ENCODE measurements at places on chromosomes 4 and X.

- no peak for DNase-seq
Observed at GRCh38 chr4:18127030-18127429, 105.5 kb upstream of the LCORL start.

DNA sequence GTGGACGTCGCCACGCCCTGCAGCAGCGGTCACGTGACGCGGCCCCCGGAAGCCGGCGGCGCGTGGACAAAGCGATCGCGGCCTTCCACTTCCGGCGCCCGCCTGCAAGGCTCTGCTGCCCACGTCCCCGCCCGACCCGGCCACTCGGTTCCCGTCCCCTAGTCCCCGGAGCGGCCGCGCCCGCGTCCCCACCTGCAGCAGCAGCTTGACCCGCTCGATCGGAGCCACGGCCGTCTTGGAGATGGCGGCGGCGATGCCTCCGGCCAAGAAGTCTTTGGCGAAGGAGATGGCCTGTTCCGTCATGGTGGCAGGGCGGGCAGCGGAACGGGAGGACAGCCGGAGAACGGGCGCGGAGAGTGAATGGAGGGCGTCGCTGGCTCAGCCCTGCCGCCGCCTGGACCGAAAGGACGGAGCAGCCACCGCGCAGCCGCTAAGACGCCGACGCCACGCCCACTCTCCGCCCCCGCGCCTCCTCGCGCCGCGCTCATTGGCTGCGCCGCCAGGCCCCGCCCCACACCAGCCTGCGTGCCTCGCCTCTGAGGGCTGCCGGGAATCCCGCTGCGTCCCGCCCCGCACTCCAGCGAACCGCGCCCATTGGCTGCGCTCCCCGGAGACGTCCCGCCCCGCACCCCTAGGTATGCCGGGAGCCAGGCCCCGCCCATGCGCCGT is at the start of gene SLC25A6:
TSS of gene SLC25A6 (minus strand) at position 407 of the 669 bp plus-strand sequence. CDS start at position 303, 104 bp downstream.
- peak; percentile 86 for DNase-seq

- DNase-seq, result no peak
Observed at GRCh38 chrX:102745513-102745856, 24.9 kb downstream of the GPRASP3 start.

GRCh38 chr4:156969911-156970310 is 1.7 kb downstream of the PDGFC start:
- no peak for DNase-seq

- no peak for DNase-seq
Observed at GRCh38 chr4:181559637-181560036, 683.6 kb upstream of the TENM3 start.

GRCh38 chrX:139538907-139539790 is 8.6 kb downstream of the F9 start:
- DNase-seq, result no peak
